ENCODE measurements at places on chromosomes 3 and 15.
A peak's percentile ranks its signal among the peaks of the same experiment; 100 is the strongest.

DNA sequence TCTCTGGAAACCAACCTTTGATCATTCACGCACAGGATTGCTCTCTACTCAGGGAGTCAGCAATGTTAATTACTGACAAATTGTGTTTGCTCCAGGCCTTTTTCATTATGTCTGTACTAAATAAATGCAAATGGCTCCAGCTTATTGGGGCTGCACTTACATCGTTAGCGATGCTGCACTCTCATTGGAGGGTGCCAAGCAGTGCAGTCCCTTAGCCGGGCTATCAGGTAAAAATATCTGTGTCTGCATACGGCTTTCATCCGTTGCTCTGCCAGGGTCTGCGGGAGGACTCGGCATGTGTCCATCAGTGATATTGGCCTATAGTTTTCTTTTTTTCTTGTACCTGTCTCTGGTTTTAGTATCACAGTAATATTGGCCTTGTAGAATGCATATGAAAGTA, 471.5 kb upstream of the CADM2 start:
- DNase-seq: no peak

GRCh38 chr3:71415681-71416122, 167.8 kb downstream of the FOXP1 start:
- no peak for DNase-seq

DNA sequence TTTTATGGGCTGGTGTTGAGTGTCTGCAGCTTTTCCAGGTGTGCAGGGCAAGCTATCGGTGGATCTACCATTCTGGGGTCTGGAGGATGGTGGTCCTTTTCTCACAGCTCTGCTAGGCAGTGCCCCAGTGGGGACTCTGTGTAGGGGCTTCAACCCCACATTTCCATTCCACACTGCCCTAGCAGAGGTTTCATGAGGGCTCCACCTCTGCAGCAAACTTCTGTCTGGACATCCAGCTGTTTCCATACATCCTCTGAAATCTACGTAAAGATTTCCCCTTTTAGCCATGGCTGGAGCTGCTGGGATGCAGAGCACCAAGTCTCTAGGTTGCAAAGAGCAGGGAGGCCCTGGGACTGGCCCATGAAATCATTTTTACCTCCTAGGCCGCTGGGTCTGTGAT, 11.6 kb downstream of the RFX7 start:
- no peak for DNase-seq

DNA sequence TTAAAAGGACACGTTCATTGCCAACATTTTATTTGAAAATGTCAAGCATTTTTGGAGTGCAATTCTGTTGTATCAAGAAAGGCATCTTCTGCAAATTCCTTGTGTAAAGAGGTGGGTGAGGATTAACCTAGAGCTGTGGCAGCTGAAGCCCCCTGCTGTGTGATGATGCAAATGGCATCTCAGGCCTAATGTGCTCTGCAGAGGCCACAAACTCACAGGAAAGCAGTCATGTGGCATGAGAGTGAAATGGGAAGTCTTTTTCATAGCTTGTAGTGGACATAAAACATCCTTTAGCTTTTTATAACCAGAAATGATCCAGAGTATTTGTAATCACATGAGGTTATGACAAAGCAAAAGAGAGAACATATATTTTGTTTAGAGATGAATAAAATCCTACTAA, 6.4 kb downstream of the CADM2 start:
- DNase-seq: peak; percentile 13

- no peak for DNase-seq
These were observed 691.1 kb downstream of the DIPK2A start for GRCh38 chr3:144662729-144663128.

GRCh38 chr15:96293441-96293840, 37.1 kb upstream of the NR2F2 start:
- DNase-seq: no peak

DNA sequence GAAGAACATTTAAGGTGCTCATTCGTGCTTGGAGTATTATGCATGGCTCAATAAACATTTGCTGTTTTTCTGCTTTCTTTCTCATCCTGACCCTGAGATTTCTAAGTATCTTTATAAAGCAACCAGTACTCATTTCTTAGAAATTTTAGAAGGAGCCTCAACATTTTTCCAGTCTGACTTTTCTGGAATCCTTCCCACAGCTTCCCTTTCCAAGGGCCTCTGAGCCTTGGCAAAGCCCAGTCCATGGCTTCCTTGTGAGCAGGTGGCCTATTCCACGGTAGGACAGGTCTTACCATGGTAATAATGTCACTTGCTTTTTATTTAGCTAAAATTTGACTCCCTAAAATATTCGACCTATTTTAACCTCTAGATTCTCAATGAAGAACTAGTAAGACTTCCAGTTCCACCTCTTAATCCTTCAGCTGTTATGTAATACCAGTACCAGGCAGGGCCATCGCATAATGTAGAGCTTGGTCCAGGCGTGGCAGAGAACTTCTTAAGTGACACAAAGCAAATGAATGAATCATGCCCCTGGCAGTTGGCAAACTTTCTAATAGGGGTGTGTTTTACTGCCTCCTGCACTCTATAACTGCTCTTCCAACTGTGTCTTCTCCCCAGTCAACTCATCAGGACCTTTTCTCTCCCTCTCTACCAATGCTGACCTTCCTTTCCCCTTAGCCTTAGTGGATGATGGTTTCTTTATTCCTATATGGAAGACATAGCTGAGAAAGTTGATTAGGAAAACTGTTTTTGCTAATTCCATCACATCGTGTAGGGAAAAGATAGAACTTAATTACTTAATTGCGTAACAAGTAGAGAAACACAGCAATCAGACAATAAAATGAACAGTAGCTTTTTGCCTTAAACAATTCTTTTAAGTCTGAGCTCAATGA, 894 bp upstream of the TM4SF4 start:
- DNase-seq: no peak

- no peak for DNase-seq
These were observed 4.0 kb upstream of the CFAP100 start for GRCh38 chr3:126390751-126391150.

Data from COLO829 (cell line).